ENCODE measurements at places on chromosomes 1 and 21.

GRCh38 chr1:50703240-50703639, 256.8 kb downstream of the FAF1 start:
- no peak for DNase-seq

DNA sequence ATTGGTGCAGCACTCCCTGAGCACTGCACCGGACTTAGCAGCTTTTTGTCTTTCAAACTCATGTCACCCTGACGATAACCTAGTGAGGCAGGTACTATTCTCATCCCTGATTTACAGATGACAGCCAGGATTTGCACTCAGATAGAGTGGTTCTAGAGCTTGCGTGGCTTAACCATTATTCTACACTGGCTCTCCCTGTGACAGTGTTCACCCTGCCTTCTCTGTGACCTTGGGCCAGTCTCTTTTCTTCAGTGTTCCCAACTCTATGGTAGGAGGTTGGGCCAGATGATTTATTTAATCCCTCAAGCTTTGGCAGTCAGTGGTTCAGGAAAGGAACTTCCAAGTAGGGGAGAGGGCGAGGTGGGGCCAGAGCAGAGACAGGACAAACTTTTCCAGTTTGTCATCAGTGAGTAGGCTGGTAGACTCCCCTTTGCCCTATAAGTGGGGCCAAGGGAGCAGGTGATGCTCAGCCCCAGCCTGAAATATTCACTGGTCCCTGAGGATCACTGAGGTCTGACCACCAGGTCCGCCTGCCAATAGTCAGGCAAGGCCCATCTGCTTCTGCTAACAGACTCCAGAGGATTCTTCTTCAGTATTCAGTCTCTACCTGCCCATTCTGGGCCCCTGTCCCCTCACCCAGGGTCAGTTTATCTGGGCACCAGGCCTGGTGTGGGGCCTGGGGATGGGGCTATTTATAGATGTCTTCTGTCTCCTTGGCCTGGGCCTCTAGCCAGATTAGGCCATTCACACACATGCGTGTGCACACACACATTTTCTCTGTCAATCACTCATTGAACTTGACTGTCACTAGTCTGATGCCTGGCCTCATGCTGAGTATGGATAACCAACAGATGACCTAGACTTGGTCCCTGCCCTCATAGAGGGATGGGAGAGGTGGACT, 8.8 kb upstream of the FABP3 start:
- DNase-seq: no peak

DNA sequence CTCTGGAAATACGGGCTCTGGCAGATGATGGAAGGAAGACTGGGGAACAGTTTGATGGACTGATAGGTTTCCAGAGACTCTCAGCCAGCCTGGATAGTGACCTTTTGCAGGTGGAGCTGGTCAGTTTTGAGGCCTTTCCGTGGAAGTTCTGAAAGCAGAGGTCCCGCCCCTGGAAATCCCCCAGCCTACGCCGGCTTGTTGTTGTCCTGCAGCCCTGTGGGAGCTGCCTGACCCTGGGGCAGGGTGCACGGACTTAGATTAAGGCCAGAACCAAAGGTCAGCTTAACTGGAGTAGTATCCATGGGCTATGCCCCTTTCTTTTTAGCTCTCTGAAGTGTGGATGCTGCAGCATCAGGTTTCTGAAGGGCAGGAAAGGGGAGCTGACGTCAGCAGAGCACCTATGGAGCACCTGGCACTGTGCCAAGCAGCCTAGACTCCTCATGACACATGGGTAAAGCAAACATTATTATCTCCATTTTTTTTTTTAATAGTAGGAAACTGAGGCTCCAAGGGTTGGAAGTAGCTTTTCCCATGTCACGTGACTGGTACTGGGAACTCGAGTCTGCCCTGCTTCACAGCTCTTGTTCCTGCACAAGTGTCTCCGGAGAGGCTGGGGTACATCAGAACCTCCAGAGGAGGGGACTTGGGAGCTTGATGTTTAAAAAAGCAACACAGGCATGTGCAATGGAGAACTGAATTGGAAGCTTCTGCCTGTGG, 38.5 kb downstream of the IER5 start:
- no peak for DNase-seq

DNA sequence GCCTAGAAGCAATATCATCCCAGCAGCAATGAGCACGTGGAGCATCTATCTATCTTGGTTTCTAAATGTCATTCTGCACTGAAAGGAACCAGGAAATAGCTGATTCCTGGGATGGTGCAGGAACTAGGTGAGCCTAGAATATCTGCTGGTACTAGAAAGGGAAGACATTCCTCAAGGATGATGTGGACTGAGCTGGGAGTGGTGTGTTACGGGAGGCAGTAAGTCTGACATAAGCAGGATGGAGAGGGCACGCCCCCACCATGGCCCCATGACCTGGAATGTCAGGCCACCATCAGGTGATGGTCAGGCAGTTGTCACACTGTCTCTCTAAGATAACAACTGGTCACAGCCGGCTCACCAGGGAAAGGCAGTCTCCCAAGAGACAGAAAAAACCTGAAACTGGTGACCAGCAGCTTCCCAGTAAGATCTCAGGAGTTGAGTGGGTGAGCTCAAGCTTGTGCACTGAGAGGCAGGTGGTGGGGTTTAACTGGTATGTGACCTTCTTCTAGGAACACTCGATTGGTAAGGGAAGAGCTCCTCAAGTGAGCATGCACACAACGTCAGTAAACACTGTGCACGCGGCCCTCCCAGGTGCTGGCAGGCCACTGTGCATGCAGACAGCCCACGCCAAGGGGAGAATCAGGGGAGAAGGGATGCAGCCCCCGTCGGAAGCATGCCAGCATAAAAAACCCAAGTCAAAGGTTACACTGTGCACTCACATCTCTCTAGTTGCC, 148.7 kb downstream of the ADSS2 start:
- no peak for DNase-seq

- DNase-seq: no peak
These were observed 159.2 kb downstream of the APP start for GRCh38 chr21:26011292-26011940.

GRCh38 chr1:182087719-182088350, 26.3 kb upstream of the ZNF648 start:
- DNase-seq: no peak

Data from COLO829 (cell line).